Myocyte (in vitro differentiated cells): ENCODE measurements at places on chromosomes 6 and 20. TPM values are rescaled to one million over a fixed set of nuclear protein-coding genes. Genes with fewer than 3 reads are reported as not detected.

- DNase-seq: no peak
Measured at GRCh38 chr6:111666847-111667246, 61.2 kb upstream of the TRAF3IP2 start.

DNA sequence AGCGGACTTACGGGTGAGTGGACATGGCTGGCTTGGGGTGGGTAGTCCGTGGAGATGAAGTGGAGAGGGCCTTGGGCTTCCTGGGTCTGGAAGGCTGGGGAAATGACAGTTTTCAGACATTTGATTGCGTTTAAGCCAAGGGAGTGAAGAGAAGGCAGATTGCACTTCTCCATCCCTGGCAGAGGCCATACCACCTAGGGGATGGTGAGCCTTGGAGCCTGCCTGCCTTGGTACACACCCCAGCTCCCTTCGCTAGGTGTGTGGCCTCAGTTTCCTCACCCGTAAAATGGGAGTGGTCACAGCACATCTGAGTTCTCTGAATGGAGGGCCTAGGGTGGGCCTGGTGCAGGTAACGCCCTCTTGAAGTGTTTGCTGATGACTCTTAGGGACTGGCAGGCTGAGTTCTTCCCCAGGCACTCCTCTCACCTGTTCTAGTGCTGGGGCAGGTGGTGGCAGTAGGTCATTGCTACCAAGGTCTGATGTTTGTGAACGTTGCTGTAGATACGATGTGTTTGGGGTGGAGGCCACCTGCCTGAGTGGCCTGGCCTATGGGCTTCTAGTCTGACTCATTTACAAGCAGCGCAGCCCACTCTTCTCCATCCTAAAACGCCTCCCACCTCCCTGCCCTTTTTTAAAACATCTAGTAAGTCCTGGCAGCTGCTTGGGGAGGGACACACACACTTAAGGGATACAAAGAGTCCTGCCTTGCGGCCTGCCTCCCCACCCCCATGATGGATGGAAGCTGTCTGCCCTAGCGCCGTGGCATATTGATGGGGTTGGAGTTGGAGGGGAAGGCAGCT lies 2.3 kb downstream of the RBM38 start:
- no peak for DNase-seq

DNA sequence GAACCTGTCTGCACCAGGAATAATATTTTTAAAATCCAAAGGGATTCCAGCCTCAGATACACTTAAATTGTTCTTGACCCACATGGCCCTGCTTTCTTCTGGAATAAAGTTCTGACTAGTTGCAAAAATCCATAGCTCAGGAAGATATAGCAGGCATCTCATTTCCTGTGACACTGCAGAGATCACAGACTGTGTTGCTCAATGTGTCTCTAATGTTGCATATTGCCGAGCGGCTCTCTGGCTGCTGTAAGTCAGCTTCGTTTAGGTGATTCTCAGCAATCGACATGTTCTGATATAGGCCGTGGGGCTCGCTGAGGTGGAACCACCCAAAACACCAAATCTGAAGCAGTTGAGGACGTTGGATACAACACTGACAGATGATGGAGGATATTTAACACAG lies 498.3 kb upstream of the AGPAT4 start:
- DNase-seq: no peak

- peak; percentile 47 for DNase-seq
Measured at GRCh38 chr6:165184192-165184979, 125.0 kb downstream of the C6orf118 start.

DNA sequence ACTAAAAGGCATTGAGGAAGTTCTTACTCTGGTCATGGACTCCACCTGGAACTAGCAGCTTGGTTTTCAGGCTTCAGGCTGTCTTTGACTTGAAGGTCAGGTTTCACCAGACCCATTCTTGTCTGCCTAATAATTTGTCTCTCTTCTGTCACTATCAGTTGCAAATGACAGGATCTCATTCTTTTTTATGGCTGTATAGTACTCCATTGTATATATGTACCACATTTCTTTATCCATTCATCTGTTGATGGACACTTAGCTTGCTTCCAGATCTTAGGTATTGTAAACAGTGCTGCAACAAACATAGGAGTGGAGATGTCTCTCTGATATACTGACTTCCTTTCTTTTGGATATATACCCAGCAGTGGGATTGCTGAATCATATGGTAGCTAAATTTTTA lies 73.1 kb upstream of the SYNCRIP start:
- no peak for DNase-seq

DNA sequence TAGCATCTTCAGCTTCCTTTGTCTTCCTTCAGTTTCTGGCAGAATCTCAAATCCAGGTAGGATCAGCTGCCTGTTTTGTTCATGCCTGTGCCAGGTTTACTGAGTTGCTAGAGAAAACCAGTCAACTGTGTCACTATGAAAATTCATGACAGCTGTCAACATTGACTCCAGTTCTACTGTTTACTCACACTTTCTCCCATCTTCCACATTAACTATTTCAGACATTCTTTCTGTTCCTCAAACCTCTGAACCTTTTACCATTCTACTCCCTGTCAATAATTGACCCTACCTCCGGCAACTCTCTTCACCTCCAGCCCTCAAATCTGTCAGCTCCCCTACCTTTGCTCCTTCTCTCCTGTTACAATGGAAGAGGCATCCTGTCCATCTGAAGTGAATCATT lies 8.5 kb downstream of the ENPP4 start:
- DNase-seq: no peak

- no peak for DNase-seq
Measured at GRCh38 chr6:80439721-80440470, 333.4 kb downstream of the BCKDHB start.

The TGM3 gene
- not detected in 2 replicates for total RNA-seq

The CNR1 gene
- total RNA-seq: not detected in 2 replicates

The DDR1 gene
- 88.6 and 89.0 TPM in 2 replicates for total RNA-seq
